ENCODE measurements at places on chromosomes 5 and 9.

GRCh38 chr5:126263591-126264184 is 159.5 kb upstream of the GRAMD2B start:
- DNase-seq: no peak

DNA sequence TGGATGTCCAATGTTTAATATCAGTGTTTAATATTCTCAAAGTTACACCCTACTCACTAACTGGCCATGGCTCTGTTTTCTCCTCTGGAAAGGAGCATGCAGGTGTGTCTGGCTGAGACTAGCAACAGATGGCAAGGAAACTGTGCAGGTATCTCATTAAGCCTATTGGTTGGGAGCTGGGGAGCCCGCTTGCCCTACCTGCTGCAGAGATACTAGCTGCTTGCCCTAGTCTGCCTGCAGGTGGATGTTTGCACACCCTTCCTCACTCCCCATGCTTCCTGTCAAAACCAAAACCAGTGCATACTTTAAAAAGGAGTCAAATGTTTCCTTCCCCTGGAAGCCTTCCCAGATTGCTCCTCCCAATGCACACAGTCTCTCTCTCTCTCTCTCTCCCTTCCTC is 228.3 kb upstream of the RASEF start:
- DNase-seq: no peak

DNA sequence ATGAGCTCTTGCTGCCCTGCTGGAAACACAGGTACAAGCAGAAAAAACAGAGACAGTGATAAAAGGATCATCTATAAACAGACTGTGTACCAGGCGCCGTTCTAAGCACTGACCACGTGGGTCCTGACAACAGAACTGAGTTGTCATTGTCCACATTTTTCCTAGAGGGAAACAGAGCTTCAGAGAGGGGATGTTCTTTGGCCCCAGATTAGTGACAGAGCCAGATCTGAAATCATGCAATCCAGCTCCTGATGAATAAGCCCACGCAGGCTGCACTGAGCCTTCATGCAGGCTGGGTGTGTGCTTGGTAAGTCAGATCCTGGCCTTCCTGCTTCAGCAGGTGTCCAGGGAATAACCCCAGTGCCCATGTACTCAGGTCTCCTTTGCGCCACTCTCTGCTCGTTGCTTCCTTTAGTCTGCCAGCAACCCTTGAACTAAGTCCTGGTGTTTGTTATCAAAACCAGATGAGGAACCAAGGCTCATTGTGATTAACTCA is 22.8 kb upstream of the TCF7 start:
- DNase-seq: no peak

- DNase-seq: no peak
Measured at GRCh38 chr9:134980516-134980915, 62.8 kb upstream of the FCN1 start.

DNA sequence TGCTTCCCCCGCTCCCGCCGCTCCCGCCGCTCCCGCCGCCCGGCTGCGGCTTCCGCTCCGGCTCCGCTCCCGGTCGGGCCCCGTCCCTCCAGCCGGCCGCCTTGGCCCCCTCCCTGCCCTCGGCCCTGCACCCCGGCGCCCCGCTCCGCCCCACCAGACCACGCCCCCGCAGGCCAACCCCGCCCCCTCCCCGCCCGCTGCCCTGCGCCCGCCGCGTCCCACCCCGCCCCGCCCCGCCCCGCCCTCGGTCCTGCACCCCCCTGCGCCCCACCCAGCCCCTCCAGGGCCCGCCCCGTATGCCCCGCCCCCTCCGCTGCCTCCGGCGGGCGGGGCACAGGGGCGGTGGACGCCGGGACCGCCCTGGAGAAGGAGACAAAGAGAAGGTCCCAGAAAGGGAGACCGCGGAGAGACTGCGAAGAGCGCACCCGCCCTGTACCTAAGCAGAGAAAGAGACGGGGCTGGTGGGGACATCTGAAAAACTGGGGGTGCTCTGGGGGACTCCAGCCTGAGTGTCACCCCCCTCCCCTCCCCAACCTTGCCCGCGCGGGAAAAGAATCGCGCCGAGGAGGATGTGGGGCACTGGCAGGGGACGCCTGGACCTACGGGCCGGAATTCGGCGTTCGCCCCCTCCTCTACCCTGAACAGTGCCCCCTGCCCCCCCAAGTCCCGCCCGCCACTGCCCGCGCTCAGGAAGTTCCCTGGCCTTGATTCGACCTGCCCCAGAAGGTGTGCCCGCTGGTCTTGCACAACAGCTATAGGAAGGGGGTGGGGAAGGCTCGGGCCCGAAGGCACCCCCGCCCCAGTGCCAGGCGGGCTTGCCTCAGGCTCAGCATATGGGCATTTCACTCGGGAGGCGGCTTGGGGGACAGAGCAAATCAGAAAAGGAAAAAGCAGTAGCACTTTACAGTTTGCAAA is 42.8 kb upstream of the STXBP1 start:
- DNase-seq: peak; percentile 82

DNA sequence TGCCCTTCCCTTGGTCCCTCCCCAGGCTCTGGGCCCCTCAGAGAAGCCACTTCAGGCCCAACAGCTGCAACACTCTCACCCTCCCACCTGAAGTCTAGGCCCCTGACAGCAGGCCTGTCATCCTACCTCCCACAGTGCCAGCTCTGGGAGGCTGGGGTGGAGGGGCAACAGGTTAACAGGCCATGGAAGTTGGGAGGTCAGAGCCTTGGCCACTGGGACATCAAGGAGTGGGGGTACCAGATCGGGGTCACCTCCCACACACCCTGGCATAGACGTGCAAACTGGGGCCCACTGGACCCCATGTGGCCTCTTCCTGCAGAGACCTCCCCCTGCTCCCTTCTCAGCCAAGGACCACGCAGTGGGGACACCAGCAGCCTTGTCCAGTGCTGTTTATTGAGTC is 2.8 kb downstream of the SSNA1 start:
- DNase-seq: no peak

- no peak for DNase-seq
Measured at GRCh38 chr5:123950701-123951581, 439.0 kb downstream of the CSNK1G3 start.

DNA sequence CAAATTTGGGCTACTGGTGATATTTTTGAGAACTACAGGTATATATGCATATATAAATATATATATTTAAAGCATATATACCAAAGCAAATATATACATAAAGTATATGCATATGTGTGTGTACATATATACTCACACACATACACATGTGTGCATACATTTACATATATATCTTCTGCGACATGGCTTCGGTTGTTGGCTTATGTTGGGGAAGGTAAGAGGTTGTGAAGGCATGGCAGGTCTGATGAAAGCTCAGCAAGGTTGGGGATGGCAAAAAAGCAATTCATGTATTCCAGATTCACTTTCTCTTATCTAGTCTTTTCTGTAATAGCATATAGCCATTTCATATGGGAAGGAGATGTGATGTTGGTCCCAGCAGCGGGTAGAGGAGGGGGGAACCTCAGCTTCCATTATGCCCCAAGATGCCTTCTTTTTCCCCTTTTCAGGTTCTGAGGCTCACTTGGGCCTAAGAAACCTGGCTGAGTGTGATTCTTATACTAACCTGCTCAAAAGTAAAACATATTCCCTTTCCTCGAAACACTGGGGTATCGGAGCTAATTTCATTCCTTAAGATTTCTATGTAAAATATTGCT is 201.7 kb downstream of the MEF2C start:
- DNase-seq: no peak

DNA sequence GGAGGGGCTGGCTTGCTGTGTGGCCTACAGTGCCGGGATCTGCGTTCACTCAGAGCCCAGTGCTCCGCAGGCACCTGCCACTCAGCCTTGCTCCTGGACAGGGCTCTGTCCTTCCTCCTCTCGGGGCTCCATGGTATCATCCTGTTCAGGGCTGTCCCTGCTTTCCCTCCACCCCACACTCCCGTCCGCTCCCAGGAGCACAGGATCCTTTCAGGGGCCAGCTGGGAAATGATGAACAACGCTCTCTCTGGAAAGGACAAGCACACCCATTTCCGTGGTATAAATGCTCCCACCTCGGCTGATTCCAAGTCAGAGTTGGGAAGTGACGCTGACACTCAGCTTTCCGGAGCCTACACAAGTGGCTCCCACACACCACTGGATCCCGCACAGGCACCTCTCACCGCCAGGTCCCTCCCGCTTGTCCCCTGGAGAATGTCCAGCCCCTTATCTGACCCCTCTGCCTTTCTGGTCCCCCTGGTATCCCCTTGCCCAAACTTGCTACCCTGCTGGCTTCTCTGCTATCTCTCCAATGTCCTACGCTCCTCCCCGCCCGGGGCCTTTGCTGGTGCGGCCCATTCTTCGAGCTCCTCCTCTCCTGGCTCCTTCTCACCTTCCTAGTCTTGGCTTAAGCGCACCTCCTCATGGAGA is 21.3 kb downstream of the HMCN2 start:
- DNase-seq: no peak

- no peak for DNase-seq
Measured at GRCh38 chr5:134510970-134511795, 14.3 kb upstream of the JADE2 start.

- no peak for DNase-seq
Measured at GRCh38 chr5:167821151-167821550, 470.3 kb upstream of the WWC1 start.

GRCh38 chr5:143889986-143890385 is 78.0 kb downstream of the HMHB1 start:
- peak; percentile 62 for DNase-seq

DNA sequence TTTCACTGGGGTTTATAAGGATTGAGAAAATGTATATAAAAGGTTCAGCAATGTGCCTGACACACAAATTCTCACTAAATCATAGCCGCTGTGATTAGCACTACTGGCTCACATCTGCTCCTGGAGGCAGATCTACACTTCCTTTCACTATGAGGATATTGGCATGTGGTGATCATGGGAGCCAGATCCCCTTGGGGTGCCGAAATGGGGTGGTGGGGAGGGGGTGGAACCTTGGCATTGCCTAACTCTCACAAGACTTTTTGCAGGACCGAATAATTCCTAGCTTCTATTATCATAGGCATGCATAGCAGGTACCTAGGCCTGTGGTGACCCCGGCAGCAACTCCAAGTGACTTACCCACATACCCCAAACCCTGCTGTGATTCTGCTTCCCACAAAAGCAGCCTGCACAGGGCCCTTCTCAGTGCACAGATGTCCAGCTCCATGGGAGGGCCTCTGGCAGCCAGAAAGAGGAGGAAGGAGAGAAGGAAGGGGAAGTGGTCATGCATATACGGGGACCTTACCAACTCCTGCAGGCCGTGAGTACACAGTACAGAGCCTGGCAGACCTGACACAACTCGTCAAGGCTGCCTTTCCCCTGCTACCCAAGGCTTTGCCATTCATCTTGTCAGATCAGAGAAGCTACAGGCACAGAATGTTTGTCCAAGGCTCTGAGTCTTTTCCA is 61.3 kb upstream of the IQGAP2 start:
- no peak for DNase-seq

- DNase-seq: peak; percentile 29
Measured at GRCh38 chr5:169166078-169166477, 134.9 kb downstream of the SLIT3 start.

DNA sequence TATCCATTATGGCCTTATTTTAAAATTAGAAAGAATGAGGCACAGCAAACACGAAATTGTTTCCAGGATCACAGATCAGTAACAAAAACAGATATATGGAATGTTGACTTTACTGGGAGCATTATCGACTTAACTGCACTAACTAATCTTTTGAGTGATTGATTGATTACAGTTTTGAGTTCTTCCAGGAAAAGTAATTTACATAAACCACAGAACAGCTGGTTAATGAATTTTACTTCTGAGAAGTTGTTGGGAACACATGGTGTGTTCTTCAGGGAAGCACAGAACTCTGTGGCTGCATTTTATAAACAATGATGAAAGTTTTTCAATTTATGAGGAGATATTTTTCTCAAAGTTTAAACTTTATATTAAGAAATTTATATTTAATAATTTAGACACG is 802.4 kb upstream of the ACO1 start:
- no peak for DNase-seq

DNA sequence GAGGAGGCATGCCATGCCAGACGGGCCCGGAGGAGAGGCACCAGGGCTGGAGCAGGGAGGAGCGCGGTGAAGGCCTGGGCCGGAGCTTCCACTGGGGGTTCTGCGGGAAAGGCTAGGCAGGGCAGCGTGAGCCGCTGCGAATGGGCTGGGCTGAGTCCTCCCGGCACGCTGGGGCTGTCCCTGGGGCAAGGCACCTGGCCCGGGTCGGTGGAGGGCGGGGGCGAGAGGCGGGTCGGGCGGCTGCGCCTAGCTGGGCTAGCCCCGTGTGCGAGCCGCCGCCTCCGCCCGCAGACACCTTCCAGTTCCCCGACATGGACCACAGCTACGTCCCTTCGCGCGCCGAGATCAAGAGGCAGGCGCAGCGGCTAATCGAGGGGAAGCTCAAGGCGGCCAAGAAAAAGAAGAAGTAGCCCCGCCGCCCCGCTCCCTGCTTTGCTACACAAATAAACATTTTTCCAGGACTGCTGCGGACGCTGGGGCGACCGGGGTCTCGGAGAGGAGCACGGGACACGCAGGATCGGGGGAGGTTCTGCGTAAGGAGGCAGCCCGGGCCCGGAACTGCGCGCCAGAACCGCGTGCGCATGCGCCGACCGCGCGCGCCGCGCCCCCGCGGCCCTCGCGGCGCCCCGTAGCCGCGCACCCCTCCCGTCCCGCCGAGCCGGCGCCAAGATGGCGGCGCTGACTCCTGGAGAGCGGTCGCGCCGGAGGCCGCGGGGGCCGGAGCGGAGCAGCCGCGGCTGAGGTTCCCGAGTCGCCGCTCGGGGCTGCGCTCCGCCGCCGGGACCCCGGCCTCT is at the start of gene RABL6:
Gene RABL6 (plus strand): TSS at position 668 of the 794 bp plus-strand sequence. CDS start 249 bp downstream, outside the sequence.
- DNase-seq: peak; percentile 82

GRCh38 chr9:128146591-128147120 is 2.6 kb upstream of the LCN2 start:
- DNase-seq: no peak

DNA sequence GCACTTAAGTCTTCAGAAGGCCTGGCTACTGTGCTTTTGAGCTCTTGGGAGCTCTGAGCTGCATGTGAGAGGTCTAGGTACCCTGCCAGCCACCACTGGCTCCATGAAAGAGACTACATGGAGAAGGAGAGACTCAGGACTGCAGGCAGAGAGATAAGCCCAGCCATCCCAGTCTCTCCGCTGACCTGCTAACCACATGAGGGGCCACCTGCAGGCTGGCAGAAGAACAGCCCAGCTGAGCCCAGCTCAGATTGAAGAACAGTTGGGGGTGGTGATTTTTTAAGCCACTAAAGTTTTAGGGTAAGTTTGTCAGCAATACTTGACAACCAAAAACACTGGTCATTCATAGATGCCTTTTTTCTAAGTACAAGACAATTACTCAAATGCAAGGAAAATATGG is 205.0 kb upstream of the PRDM9 start:
- DNase-seq: no peak

GRCh38 chr5:149725296-149725695 is 4.8 kb upstream of the PPARGC1B start:
- no peak for DNase-seq

GRCh38 chr9:123049589-123050222 is 16.2 kb downstream of the GPR21 start:
- peak; percentile 17 for DNase-seq

- DNase-seq: no peak
Measured at GRCh38 chr5:176608937-176609723, 826 bp downstream of the GPRIN1 start.

GRCh38 chr9:78986446-78986845 is 585.3 kb upstream of the TLE4 start:
- no peak for DNase-seq

All from DMS79 treated with DMSO at 0.1 percent for 48 hours (cell line).